ENCODE measurements at places on chromosomes 4 and X.

DNA sequence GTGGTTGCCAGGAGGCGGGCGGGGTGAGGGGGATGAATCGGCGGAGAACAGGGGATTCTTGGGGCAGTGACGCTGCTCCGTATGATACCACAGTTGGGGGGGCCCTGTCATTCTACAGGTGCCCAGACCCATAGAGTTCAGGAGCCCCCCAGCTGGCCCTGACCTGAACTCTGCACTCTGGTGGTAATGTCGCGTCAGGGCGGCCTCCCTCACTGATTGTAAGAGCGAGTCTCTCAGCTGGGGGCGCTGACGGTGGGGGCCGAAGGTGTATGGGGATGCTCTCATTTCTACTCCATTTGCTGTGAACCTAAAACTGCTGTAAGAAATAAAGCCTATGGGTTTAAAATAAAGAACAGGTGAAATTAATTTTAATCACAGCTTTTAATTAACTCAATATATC, 91.8 kb upstream of the PSAPL1 start:
- no peak for DNase-seq

- no peak for DNase-seq
These were observed 83.8 kb downstream of the LUZP4 start for GRCh38 chrX:115373308-115373707.

GRCh38 chrX:124274438-124275181, 57.9 kb upstream of the TEX13D start:
- no peak for DNase-seq

DNA sequence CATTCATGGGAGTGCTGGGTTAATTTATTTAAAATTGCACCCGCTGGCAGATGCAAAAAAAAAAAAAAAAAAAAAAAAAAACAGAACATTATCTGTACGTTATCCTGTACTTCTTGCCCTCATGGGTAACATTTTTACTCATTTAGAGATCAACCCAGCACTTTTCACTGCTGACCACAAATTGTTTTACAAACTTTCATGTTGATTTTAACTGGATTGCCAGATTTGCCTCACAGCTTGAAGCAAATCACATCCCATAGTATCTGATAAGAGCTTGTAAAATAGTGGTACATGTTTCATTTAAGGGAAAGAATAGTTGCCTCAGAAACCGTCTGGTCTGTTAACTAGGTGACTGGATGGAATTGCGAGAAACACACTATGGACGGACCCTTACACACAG, 640.8 kb downstream of the TRIML1 start:
- DNase-seq, result no peak

DNA sequence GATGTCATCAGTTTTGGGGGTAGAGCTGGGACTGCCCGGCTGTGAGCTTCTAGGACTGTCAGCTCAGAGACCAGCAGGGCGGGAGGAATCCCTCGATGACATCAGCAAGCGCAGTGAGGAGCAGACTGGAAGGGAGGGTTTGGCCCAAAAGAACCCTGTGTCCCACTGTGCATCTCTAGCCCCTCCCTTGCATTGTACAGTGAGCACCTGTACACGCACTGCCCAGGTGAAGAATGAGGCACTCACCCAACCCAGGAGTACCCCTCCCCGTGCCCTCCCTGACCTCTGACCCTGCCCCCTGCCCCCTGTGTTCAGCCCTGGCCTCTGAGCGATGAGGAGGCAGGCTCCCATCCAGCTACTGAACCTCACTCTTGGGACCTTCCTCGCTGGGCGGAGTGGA, 92.9 kb downstream of the HMX1 start:
- no peak for DNase-seq

- DNase-seq, result no peak
These were observed 44.5 kb downstream of the SEPTIN11 start for GRCh38 chr4:76993787-76994641.
